Renal cortex interstitium (tissue), 15 donors: ENCODE measurements at places on chromosomes 2 and 18. TPM values are rescaled to one million over a fixed set of nuclear protein-coding genes. Genes with fewer than 3 reads are reported as not detected.

ANKRD30BL gene
- polyA plus RNA-seq: 1.2 TPM

NAT8 gene
- polyA plus RNA-seq: 28.2 TPM

DYSF gene
- 15.4 TPM for polyA plus RNA-seq

ZNF385B gene
- 18.5 TPM for polyA plus RNA-seq

FAM124B gene
- 2.3 TPM for polyA plus RNA-seq

CLEC4F gene
- 0.09 TPM for polyA plus RNA-seq

STAT4 gene
- 10.1 TPM for polyA plus RNA-seq

ESCO1 gene
- 29.7 TPM for polyA plus RNA-seq

PCARE gene
- polyA plus RNA-seq: 0.19 TPM

- no peak for DNase-seq
Observed at GRCh38 chr2:102425441-102426132, 2.6 kb downstream of the IL18RAP start.

DNA sequence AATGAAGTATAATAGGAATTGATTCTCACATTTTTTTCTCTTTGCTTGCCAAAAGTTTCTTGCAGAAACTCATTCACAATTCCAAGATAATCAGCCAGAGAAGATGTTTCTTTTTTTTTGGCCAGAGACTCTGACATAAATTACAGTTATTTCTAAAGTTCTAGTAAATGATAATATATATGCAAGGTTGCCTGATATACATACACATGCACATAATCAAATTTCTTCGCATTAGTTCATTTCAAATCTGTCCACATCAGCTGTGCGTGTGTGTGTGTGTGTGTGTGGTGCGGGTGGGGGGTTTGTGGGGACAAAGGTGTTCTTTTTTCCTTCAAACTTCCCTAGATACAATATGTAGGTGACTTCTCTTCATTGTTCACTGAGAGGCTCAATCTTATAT lies 33.2 kb downstream of the OSGEPL1 start:
- no peak for DNase-seq

GRCh38 chr2:119184512-119184911 lies 26.0 kb upstream of the C1QL2 start:
- no peak for DNase-seq

GRCh38 chr2:191786694-191787093 lies 60.2 kb downstream of the CAVIN2 start:
- no peak for DNase-seq

- no peak for DNase-seq
Observed at GRCh38 chr2:3456125-3456524, 63.2 kb downstream of the ADI1 start.

DNA sequence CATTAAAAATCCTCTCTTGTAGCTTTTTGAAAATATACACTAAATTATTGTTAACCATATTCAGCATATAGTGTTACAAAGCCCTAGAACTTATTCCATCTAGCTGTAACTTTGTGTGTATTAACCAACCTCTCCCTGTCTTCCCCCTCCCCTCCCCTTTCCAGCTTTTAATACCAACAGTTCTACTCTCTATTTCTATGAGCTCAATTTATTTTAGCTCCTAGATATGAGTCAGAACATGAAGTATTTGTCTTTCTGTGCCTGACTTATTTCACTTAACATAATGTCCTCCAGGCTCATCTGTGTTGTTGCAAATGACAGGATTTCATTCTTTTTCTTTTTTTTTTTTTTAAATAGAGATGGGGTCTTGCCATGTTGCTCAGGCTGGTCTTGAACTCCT lies 45.1 kb downstream of the GPD2 start:
- DNase-seq: no peak

DNA sequence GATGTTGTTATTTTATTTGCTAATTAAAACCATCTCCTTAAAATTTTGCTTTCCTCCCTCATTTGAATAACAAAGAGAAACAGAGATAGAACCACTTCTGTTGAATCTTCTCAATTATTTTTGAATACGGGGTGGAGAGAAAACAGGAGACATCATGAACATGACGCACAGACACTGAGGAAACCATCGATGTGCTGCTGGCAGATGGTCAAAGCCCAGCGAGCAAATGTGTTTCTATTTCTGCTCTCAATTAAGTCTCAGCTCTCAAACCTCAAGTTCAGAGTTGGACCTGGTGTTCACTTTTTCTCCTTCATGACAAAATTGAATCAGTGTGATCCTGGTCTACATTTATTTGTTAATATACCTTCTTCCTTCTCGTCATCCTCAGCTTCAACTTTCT lies 36.1 kb upstream of the TWIST2 start:
- DNase-seq: no peak

DNA sequence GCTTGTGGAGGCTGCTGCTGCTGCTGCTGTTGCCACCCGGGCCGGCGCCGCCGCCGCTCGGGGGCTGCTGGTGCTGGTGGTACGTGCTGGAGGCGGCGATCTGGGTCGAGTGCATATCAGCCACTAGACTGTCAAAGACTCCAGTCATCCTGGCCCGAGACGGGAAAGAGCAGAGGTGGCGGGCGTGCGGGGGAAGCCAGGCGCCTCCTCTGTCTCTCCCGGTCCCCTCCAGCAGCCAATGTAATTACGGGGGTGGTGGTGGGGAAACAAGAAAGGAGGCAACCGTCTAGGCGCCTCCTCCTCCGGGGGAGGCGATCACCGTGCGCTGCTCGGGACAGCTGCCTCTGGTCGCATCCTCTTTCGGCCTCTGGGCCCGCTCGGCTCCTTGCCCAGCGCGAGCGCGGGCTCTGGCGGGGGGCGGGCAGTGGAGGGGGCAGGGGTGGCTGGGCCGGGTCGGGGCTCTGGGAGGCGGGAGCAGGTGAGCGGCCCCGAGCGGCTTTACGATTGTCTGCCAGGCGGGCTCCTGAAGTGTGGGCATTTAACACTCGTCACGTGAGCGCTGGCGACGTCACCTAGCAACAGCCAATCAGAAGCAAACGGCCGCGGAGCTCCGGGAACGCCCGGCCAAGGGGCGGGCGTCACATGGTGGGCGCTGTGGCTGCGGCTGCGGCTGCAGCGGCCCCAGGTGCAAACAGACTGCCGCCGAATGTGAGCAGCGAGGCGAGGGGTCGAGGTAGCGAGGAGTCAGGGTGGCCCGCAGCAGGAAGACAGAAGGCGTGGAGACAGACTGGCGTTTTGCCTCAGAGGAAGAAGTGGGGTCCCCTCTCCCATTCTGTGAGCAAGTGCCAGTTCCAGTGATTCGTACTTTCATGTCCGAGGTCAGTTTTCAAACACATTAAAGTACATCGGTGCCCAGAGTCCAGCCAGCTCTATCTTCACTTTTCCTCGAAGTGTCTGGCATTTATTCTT lies at the start of gene DLX2:
DLX2 (minus strand) TSS at position 510 of the 969 bp plus-strand sequence; CDS start at position 148, 362 bp downstream.
- peak; percentile 87 for DNase-seq

DNA sequence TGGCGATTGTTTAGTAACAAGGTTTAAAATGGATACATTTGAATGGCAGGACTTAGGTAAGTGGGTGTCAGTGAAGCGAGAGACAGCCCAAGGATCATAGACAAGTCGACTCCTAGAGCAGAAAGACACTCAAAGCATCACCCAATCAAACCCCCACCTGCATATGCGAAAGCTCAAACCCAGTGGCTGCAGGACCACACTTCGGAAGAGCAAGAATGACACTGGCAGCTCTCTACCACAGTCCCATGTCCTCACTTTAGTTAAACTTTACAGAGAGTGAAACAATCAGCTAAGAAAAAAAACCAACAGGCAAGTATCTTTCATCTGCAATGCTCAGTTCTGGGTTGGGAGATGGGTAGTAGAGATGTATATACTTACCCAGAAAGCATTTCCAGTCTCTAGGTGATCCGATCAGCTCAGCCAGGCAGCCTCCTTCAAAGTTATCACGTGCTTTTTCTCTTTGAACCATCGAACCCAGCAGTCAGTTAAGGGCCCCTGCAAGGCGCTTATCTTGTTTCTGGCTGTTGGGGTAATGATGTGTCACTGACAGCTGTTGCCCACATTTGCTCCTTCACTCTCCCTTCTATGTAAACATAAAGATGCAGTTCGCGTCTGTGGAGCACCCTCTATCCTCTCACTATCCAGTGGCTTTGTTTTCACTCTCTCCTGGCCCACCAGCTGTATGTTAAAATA lies 357.5 kb upstream of the ID2 start:
- DNase-seq: no peak

DNA sequence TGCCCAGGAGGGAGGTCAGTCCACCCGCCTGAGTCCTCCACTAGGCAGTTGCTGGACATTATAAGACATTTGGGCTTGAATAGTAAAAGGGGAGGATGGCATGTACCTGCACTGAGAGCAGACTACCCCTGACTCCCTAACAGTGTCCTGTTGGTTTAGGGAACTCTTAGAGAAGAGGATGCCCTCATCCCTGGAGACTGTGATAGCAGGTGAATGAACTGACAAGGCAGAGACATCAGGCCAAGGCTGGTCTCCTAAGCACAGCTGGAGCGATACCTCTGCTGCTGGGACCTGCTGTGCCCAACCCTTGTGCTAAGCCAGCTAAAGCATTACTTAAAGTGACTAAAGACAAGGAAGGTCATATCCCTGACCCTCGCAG lies 34.8 kb downstream of the PROC start:
- no peak for DNase-seq

- DNase-seq: no peak
Observed at GRCh38 chr2:32135409-32135808, 30.3 kb upstream of the SLC30A6 start.

GRCh38 chr2:76501641-76502040 lies 790.9 kb upstream of the GCFC2 start:
- no peak for DNase-seq

GRCh38 chr2:37665604-37666362 lies 5.7 kb downstream of the CDC42EP3 start:
- no peak for DNase-seq

- DNase-seq: no peak
Observed at GRCh38 chr2:161425728-161426454, 9.8 kb downstream of the TBR1 start.
